ENCODE measurements at places on chromosomes 3 and 15.

DNA sequence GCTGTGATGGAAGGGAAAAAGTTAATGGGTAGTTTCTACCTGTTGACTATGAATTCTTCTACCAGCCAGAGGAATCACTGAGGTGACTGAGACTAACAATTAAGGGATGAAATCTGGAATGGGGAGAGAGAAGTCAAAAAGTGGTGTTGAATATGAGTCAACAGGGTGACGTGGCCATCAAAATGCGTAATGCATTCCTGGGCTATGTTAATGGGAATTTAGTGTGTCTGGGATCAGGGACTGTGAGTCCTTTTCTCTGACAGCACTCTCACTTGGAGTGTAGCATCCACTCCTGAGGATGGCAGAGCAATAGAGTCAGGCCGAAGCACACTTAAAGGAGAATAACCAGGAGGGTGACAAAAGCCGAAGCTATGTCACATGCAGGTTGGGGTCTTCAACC is 60.4 kb downstream of the MESD start:
- no peak for DNase-seq

- no peak for DNase-seq
Observed at GRCh38 chr3:95352471-95352870, 1289.6 kb downstream of the NSUN3 start.

GRCh38 chr15:68582864-68583263 is 4.1 kb downstream of the CORO2B start:
- no peak for DNase-seq

- DNase-seq = no peak
Observed at GRCh38 chr3:129330409-129330808, 51.7 kb downstream of the HMCES start.

DNA sequence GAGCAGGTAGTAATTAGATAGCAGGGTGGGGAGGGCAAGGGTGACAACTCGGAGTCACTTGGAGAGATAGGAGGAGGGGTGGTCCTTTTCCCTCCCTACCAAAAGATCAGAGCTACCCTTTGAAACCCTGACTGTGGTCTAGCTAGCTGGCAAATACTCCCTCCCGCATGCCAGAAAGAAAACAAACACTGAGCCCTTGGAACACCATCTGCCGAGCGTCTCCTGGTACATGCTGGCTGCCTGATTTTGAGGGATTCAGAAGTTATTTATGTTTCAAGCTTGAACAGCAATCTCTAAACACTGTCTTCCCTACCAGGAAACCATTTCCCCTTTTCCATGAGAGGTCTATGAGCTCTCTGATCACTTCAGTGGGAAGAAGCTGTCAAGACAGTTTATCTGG is 291.6 kb upstream of the CFAP20DC start:
- no peak for DNase-seq

DNA sequence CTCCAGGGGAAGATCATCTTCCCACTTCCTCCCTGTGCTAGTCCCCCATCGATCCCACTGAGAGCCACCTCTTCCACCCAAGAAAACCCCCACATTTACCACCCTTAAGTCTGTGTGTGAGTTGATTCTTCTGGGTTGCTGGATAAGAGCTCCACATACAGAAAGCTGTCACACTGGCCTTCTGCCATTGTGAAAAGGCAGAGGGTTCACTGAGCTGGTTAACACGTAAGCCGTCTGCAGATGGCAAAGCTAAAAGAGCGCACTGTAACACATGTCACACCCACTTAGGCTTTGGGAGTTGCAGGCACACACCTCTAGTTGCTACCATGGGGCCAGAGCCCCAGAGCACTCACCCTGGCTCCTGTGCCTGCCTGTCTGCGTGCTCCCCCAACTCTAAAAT is 309.8 kb upstream of the LRRC3B start:
- no peak for DNase-seq

DNA sequence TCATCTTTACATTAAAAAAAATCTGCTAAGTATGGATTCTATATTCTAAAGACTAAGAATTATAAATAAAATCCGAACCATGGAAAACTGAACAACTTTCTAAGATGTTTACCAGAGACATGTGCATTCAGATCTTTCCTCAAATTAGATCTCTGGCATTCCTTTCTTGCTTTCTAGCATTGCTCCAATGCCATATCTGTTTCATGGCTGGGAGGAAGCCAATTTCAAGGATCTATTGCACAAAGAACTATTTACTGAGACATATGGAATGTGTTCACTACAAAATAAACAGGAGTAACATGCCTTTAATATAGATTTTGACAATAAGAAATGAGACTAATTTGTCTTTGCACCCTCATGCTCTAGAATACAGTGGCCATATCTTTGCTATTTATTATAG is 45.1 kb upstream of the NANOGP8 start:
- DNase-seq = no peak

- no peak for DNase-seq
Observed at GRCh38 chr15:83305704-83306291, 21.3 kb upstream of the BNC1 start.

DNA sequence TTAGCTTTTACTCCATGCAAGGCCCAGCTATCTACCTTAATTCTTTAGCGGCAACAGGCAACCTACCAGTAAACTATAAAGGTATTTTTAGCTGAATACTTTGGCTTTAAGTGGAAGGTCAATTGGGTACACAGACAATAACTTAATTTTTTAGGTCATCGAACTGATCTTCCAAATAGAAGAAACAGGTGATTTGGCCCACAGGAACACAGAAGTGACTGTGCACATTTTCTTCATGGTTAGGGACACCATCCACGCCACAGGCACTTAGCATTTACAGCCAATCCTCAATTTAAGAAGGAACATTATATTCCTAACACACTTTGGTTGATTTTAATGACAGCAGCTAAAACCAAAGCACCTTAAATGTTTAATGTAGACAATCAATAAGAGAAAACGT is 1.9 kb downstream of the ARPP19 start:
- DNase-seq = no peak

GRCh38 chr15:58908550-58909309 is 24.7 kb downstream of the SLTM start:
- no peak for DNase-seq

DNA sequence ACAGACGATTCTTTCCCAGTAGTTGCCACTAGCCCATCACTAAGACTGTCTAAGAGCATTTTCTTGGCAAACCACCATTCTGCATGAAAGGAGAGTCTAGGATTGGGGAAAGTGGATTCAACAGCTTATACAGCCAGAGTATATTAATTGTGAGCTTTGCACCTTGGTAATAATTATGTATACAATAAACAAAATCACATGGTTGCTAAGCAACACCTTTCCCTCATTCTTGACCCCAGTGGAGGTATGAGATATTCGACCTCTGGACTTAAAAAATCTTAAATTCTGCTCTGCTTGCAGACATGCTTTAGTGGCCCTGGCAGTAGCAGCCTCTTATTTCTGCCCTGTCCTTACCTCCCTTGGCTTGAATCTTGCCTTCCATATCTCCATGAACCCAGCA is 73.1 kb downstream of the PPP2R3A start:
- DNase-seq = no peak

DNA sequence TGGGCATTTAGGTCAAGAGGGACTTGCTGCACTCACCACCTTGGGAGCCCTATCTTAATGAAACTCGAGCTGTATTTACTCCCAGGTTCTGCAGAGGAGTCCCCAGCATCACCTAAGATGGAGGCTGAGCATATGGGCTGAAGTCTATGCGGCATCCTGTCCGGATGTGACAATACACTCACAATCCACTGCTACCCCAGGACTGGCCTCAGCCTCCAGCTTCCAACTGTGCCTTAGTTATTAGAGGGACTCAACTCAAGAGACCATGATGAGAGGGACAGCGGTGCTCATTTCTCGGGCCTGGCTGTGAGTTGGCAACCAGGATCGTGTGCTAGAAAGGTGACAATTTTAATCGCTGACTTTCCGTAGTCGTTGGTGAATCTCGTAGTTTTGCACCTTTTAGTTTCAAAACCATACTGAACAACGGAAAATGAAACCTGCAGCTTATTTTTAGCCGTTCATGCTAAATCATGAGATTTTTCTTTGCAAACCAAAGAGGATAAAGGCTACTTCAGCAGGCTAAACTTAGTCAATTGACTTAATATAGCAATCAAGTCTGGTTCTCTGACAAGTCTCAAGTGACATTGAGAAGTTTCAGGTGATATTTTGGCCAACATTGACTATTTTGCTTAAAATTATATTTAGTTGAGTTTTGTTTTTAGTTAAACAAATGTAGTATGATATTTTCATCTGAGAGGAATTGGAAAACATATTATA is 11.1 kb downstream of the ZBTB38 start:
- no peak for DNase-seq

DNA sequence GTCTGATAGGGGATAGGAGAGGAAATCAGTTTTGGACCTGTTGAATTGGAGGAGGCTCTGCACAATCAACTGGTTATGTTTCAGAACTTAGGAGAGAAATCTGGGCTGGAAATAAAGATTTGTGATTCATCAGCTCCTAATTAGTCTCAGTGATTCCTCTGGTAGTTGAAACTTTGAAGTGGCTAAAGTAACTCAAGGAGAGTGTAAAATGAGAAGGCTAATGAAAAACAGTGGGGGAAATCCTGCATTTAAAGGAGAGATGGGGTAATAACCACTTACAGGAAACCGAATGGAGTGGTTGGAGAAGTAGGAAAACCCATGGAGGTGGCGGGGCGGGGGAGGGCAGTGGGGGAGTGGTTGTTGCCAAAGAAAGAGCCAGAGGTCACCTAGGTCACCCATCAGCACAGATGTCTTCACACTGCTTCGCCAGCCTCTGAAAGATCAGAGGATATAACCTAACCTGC is 32.6 kb downstream of the MAP2K5 start:
- DNase-seq = no peak

DNA sequence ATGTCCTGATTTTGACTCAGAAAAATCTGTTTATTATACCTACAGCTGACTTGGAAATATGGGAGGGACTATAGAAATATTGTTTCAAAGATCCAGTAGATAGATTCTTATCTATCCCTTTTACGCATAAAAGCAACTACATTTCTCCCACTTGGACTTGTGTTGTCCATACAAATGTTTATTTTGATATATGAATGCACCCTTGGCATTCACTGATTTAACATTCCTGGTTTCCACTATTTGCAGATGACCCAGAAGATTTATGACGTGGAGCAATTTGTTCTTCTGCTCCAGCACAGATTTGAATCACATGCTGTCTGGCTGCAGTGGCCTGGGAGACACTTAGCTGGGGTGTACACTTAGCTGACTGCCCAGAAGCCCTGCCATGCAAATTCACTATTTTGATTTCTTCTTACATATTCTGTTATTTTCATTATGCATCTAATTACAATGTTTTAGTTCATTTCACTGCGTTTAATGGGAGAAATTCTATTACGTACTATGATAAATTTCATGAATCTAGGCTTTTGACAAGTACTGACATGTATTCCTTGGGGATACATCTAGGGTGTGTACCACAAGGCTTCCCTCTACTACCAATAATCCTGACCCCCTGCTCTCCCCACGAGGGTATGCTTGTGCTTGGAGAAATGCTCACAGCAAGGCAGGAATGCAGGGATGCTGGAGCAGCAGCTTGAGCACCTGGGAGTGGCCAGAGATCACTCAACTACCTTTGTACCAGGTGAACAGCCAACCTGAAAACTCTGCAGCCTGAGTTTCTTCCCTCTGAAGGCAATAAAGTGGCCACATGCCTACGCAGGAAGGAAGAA is 223.6 kb upstream of the TBL1XR1 start:
- no peak for DNase-seq

- DNase-seq = no peak
Observed at GRCh38 chr3:83460052-83460451, 1498.7 kb upstream of the CADM2 start.

DNA sequence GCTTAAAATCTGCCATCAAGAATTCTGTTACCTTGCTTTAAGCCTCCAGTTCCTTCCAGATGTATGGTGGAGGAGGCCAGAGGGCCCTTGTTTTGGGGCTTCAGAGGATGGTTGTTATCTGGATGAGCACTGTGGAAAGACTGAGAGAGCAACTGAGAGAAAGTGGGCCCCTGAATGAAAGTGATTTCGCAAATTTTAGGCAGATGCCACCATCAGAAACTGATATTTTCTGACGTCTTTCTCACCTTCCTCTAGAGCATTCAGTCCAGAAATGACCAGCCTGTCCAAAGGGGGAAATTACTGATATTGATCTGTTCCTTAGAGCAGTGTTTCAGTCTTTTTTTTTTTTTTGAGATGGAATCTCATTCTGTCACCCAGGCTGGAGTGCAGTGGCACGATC is 13.4 kb downstream of the B3GNT5 start:
- DNase-seq = no peak

GRCh38 chr3:141737093-141737492 is 1.0 kb upstream of the RNF7 start:
- no peak for DNase-seq

GRCh38 chr3:12231431-12231830 is 57.4 kb upstream of the PPARG start:
- no peak for DNase-seq

- no peak for DNase-seq
Observed at GRCh38 chr15:66095871-66096687, 157.5 kb downstream of the MEGF11 start.

DNA sequence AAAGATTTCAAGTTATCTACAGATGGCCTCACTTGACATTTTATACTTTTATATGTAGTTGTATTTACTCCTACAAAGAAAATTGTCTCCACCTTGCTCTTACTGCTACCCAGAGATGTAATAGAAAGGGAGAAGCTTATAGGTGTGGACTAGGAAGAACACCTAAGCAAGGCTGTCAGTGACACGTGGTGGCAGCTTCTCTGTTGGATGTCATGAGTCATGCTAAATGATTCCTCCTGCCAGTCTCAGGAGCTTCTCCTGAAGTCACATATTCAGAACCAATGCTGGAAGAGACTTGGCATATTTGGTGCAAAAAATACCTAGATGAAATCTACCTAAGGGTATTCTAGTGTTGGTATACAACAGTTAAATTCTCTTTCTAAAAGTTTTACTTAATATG is 184.7 kb downstream of the LRRC3B start:
- DNase-seq = no peak

GRCh38 chr3:135650309-135650708 is 315.2 kb upstream of the PPP2R3A start:
- DNase-seq = no peak

GRCh38 chr15:35244227-35244626 is 159.1 kb upstream of the NANOGP8 start:
- DNase-seq = no peak

DNA sequence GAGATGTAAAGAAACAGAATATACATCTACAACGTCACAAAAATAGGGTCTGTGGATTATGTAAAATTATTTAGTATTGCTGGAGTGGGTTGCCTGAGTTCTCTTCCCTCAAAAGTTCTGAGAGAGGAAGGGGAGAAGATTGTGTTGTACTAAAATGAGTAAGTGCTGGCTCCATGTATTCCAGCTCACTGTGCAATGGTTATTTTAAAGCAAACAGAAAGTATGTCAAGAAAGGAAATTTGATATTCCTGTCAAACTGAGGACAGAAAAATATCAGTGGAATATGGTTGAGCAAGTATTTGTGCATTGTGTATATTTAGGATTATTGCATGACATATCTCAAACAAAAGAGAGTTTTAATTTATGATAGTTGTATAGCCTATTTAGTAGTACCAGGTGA is 2.2 kb downstream of the TRPC1 start:
- no peak for DNase-seq

DNA sequence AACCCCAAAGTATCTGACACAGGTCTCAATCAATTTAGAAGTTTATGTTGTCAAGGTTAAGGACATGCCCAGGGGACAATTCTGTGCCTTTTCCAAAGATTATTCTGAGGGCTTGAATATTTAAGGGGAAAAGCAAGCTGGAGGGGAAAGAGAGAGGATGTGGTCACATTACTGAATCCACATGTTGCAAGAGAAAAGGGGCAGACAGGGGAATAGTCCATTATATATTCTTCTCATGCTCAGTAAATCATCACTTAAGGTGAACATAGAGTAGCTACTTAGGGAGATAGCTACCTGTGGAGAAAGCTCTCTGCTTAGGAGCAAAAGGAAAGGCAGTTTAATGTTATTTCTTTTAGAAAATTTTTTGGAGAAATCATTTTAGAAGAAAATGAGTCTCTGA is 751.6 kb downstream of the SI start:
- no peak for DNase-seq

All from amygdala (tissue), 56 donors.